Mammary epithelial cell (primary cell): ENCODE measurements at places on chromosomes 6 and 20. TPM values are rescaled to one million over a fixed set of nuclear protein-coding genes. Genes with fewer than 3 reads are reported as not detected.

IMPG1 gene
- total RNA-seq, result not detected

PRPF6 gene
- 33.5 TPM for total RNA-seq

BTNL2 gene
- not detected for total RNA-seq

ULBP2 gene
- 8.6 and 12.9 TPM in 2 replicates for total RNA-seq
